ENCODE measurements at places on chromosomes 4 and X.

DNA sequence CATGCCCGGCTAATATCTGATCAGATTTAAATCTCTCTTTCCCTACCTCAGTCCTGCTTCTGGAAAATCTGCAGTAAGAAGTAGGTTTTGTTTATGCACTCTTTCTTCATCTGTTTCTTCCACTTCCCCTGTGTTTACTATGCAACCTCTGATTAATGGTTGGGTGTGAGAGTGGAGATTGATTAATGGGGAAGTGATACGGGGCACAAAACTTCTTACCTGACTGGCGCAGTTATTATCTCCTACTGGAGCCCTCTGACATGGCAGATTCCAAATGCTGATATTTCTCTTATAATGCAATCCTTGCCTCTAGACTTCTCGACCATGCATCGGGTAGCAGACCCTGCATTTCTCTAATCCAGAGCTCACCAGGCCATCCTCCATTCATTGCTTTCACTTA is 60.2 kb upstream of the HPGD start:
- DNase-seq: no peak

- no peak for DNase-seq
These were observed at the start of gene HTATSF1 for GRCh38 chrX:136497556-136498052. Gene HTATSF1 (plus strand): TSS chrX:136497592. CDS start chrX:136497685, 93 bp downstream.

GRCh38 chr4:2570551-2571222 is 34.2 kb downstream of the FAM193A start:
- DNase-seq: no peak

- DNase-seq: no peak
These were observed 8.4 kb downstream of the BEND4 start for GRCh38 chr4:42144028-42144427.

DNA sequence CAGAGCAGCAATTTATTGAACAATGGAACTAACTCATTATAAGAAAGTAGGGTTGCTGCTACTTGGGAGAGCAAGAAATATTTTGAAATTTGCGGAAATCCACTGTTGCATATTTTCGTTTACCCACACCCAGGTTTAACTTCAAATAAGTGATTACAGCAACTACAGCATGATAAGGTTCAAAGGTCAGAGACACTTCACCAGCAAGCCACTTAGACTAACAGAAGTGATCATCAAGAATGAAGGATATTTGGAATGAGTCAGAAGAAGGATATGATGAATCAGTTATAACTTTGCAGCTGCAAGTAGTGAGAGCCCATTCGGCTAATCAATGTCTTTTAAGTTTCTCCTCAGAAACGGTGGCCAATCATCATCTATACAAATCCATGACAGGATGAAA is 199.3 kb downstream of the TMA16 start:
- DNase-seq: no peak
